Activated CD4-positive, alpha-beta T cell treated with anti-CD3 and anti-CD28 coated beads, Interleukin-2, amount 10 ng/mL, durations not matched to agents 7 days and 5 days (primary cell): ENCODE measurements at places on chromosomes 12 and 14. TPM values are rescaled to one million over a fixed set of nuclear protein-coding genes. Genes with fewer than 3 reads are reported as not detected.

DNA sequence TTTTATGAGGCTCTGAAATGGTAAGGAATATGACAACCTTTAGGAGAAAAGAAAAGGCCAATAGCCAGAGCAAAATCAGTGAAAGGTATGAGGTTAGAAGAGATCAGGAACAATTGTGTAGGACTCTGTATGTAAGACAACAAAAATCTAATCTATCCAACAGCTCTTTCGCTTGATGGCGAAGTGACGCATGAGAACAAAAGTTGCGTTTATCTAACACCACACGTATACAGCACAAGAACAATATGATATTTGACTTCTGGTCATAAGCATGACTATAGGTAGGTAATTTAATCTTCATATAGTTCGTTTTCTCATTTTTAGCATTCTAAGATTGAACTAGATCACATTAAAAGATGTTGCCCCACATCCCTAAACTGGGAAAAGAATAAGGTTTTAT, 1.5 kb downstream of the CLECL1 start:
- peak overlapping the region; percentile 34 for H3K4me3 ChIP-seq
- H3K27me3 ChIP-seq, result no peaks in the 10 kb centered on the region
- H3K4me1 ChIP-seq, result peaks cover 27% of the 10 kb centered on the region

DNA sequence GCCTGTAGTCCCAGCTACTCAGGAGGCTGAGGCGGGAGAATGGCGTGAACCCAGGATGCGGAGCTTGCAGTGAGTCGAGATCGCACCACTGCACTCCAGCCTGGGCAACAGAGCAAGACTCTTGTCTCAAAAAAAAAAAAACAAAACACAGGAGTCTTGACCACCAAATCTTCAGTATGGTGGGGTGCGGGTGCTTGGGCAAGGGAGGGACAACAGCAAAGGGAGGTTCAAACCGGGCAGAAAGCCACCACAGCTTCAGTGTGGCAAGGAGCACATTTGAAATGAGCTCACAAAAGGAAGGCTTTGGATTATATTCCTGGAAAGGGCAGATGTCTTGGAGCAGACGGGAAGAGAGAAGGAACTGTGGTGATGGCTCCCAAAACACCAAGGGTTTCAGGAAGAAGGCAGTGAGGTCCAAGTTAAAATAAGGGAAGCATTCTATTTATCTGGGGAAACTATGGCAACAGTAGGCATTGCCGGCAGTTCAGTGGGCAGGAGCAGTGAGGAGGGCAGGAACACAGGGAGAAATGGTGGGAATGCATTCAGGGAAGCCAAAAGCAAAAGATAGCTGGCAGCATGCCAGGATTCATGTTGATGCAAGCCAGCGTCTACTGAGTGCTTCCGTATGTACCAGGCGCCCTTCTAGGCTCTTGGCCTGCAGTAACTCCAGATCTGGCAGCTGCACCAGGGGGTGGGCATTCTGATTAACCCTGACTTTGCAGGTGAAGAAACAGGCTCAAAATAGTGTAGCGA, 51.0 kb upstream of the SRSF5 start:
- no peak overlapping the region for H3K4me3 ChIP-seq
- peaks cover 64% of the 10 kb centered on the region for H3K4me1 ChIP-seq
- DNase-seq, result no peak
- H3K36me3 ChIP-seq, result peaks cover 52% of the 10 kb centered on the region

DNA sequence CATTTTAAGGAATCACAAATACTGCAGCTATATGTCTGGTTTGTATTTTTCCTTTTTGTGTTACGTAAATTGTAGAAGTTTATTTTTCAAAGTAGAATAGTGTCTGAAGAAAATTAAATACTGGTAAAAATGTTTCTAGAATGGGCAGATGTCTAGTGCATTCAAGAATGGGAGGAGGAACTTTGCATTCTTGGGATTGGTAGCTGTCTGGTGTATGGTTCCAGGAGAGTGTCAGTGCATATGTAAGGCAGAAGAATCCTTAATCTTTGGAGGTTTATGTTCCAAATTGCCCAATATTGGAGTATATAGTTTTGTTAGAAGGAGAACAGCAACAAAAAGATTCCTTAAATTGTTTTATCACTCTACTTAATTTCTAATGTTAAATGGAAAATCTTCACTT, 13.5 kb downstream of the PAPOLA start:
- H3K27me3 ChIP-seq, result no peaks in the 10 kb centered on the region
- no peak overlapping the region for H3K27ac ChIP-seq
- H3K36me3 ChIP-seq, result peaks cover 2% of the 10 kb centered on the region
- peaks cover 57% of the 10 kb centered on the region for H3K4me1 ChIP-seq
- DNase-seq, result no peak
- H3K4me3 ChIP-seq, result no peak overlapping the region

DNA sequence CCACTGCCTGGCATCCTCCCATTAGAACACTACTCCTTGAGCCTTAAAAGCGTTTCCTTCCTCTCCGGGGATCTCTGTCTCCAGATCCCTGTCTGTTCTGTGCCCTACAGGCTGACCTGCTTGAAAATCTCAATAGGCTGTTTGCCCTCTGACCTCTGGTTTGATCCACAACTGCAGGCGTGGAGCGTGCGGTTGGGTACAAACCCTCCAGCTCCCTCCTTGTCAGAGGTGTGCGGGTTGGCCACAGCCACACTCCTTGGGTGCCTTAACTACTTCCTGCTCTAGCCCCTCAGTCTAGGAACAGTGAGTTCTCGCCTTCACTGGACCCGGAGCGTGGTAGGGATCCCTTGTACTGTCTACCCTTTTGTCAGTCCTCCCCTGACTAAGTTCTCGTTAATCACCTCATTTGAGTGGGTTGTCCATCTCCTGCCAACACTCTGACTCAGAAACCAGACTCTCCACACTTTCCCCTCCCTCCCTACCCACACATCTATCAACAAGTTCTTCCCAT, 33.1 kb downstream of the CMKLR1 start:
- peaks cover 3% of the 10 kb centered on the region for H3K27me3 ChIP-seq
- H3K4me3 ChIP-seq, result no peak overlapping the region
- H3K4me1 ChIP-seq, result peaks cover 43% of the 10 kb centered on the region
- no peaks in the 10 kb centered on the region for H3K36me3 ChIP-seq

DNA sequence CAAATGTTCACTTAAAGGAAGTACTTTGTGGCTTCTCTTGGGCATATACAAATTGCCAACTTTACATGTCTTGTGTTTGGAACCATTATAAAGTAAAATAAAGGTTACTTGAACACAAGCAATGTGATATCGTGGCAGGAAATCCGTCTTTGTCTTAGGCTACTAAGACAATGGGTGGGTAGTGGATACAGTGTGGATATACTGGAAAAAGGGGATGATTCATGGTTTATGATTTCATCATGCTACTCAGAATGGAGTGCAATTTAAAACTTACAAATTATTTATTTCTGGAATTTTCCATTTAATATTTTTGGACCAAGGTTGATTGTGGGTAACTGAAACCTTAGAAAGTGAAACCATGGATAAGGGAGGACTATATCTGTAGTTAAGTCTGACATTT, 48.4 kb downstream of the MYRFL start:
- H3K4me1 ChIP-seq, result no peaks in the 10 kb centered on the region
- no peak overlapping the region for H3K27ac ChIP-seq
- DNase-seq, result no peak
- peaks cover 5% of the 10 kb centered on the region for H3K27me3 ChIP-seq

OTX2 gene
- total RNA-seq, result not detected

DNA sequence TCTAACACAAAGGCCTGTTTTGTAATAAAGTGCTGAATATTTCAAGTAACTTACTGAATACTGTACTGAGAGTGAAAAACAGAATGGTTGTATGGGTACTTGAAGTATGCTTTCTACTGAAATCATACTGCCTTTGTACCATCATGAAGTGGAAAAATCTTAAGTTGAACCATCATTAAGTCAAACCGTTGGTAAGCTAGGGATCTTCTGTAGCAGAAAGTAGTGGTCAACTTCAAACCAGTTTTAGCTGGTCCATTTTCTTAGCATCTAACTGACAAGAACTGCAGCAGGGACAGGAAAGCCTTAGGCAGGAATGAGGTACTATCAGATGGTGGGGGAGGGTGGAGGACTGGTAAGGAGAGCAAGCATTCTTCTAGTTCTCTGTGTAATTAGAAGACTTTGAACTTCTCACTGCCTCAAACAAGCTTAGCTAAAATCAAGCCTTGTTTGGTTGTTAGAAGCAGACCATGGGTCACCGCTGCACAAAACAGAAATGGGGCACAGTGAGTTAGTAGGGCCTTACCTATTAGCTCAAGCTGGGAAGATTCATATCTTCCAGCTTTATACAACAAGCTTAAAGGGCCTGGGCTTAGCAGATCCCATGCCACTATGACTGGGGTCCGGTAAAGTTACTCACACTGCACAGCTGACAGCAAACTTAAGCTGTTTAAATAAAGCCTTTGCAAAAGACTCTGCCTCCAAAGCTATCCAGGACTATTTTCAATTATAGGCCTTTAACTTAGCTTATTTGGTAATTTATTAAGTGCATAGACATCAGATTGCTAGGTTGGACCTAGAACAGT, 73.8 kb downstream of the ACADS start:
- no peak overlapping the region for H3K4me3 ChIP-seq
- H3K27me3 ChIP-seq, result no peaks in the 10 kb centered on the region
- H3K36me3 ChIP-seq, result peaks cover 43% of the 10 kb centered on the region

DNA sequence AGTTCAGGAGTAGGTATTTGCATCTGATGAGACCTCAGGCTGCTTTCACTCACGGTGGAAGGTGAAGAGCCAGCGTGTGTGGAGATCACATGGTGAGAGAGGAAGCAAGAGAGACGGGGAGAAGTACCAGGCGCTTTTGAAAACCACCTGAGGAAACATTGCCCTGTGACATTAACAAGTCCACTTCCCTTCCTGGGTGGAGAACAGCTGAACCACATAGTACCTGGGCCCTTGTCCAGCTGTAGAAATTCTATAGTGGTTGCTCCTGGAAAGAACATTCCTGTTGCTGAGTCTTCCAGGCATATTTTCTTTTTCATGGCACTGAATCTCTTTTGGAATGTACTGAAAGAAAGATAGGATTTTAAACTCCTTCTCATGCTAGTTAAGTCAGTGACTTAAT, 87.3 kb upstream of the RIN3 start:
- no peak overlapping the region for H3K27ac ChIP-seq
- H3K36me3 ChIP-seq, result no peaks in the 10 kb centered on the region
- no peak for DNase-seq
- H3K27me3 ChIP-seq, result no peaks in the 10 kb centered on the region
- peaks cover 6% of the 10 kb centered on the region for H3K4me1 ChIP-seq
- H3K4me3 ChIP-seq, result no peak overlapping the region

CPSF2 gene
- 74.4 TPM for total RNA-seq

- peaks cover 10% of the 10 kb centered on the region for H3K27me3 ChIP-seq
- H3K36me3 ChIP-seq, result no peaks in the 10 kb centered on the region
- peaks cover 3% of the 10 kb centered on the region for H3K4me1 ChIP-seq
- H3K27ac ChIP-seq, result no peak overlapping the region
Measured at GRCh38 chr12:47945341-47945728, 18.1 kb upstream of the TMEM106C start.

DNA sequence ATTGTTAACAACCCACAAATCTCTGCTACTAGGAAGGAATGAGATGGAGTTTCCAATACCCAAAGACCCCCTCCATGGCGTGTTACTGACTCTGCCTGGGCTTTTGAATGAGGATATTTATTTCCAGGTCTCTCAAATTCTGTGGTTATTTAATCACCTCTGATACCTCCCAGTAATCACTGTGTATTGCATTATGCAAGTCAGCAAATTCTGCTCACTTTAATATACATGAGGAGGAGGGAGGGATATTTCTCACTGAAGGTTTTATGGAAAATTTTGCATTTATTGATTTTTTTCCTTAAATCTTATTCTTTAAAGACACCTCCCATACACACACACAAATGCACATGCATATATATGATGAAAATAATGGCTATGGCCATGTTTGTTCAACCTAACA, 962.9 kb downstream of the VRK1 start:
- DNase-seq, result no peak
- H3K4me3 ChIP-seq, result no peak overlapping the region
- no peaks in the 10 kb centered on the region for H3K27me3 ChIP-seq
- H3K4me1 ChIP-seq, result peaks cover 18% of the 10 kb centered on the region

- H3K4me3 ChIP-seq, result peak overlapping the region; percentile 14
- peaks cover 36% of the 10 kb centered on the region for H3K4me1 ChIP-seq
- H3K27me3 ChIP-seq, result no peaks in the 10 kb centered on the region
- peak overlapping the region; percentile 79 for H3K27ac ChIP-seq
- peaks cover 2% of the 10 kb centered on the region for H3K36me3 ChIP-seq
Measured at GRCh38 chr12:124391340-124392261, 96.7 kb downstream of the RFLNA start.
